NCI-H510A treated with DMSO at 0.1 percent for 48 hours (cell line): ENCODE measurements at places on chromosomes 4 and X.

DNA sequence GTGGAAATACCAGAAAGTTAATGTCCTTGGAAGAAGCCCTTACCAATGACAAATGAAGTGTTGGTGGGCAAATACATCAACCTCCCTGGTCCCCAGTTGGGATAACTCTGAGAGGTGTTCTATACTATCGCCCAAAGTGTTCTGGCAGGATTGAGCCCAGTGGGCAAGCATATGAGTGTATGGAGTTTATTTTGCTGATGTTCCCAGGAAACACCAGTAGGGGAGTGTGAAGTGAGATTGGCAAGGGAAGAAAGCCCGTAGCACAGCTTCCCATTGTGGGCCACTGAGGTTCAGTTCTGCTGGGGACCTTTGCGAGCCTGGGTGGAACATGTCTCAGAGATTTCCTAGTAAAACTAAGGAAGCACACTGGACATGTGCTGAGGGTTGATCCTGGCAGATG, 65.1 kb downstream of the ARHGAP6 start:
- no peak for DNase-seq

DNA sequence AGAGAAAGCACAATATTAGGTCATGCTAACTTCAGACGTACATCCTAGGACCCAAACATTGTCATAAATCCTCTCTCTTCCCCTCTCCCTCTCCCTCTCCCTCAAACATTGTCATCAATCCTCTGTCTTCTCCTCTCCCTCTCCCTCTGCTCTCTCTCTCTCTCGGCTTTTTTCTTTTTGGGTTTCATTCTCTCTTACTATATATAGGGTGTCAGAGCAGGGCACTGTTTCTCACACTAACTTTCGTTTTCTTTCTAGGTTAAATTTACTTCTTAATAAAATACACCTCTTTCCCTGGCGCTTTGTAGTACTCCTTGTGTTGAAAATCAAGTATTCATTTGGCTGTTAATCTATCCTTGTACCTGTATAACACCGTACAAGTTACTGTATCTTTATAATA, 37.0 kb upstream of the HERC5 start:
- DNase-seq: no peak

DNA sequence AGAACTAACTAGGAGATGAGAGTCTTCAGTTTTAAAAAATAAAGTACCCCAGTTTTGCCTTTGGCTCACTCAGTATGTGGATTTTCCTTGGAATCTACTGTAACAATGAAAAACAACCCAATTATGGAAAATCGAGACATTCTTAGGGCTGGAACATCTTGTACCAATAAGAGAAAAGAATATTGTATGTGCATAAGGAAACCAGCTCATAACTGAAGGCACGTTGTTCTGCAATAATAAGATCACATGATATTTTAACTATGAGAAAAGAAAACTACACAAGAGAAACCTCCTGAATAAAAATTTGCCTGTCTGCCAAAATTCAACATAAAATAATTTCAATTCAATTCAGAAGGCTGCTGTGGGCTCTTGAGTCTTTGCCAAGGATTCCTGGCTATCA, 261.8 kb upstream of the EDNRA start:
- no peak for DNase-seq

DNA sequence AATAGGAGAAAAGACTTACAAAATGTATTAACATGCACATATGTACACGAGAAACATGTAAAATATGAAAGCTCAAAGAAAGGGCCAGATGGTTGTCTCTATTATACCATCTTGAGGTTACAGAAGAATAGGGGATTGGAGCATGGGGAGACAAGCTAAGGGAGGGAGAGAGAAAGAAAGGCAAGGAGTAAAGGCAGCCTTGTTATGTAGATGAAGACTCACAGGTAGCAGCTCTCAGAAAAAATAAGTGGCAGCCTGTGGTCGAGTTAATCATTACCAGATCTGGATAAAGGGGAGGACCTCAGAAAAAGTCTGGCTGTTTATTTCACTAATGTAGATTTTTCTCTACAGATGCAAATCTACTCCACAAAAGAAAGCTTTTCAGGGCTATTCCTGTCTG, 26.6 kb upstream of the PPP1R2C start:
- no peak for DNase-seq

DNA sequence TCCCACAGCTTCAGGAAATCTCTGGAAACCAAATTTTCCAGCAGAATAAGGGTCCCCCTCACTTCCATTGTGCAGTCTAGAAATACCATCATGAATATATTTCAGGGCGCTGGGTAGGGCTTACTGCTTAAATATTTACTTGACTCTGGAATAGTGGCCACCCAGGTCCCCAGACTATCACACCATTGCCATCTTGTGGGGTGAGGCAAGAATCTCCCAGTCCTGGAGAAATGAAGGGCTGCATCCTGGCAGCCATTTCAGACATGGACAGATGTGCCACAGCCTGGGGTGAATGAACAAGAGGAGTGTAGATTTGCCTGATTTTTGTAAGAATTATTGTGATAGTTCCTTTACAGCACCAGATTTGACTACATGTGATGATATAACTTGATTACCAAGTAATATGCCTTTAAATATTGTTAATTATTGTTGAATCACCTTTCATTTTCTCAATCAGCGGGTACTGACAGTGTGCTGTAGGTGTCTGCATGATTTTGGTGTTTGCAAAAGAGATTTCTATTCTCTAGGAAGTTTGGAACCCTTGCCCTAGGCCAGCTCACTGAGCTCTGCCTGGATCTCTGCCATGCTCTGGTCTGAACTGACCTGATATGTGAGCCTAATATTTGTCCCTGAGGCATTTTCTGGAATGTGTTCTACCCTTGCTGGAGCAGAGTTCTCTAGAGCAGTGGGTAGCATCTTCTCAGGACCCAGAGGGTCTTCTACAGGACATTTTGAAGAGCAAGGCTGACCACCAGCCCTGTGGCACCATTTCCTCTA, 183.4 kb downstream of the KIT start:
- peak; percentile 20 for DNase-seq

GRCh38 chrX:48782795-48783194, 3.6 kb upstream of the GATA1 start:
- DNase-seq: no peak

GRCh38 chr4:83109480-83110222, 4.9 kb downstream of the PLAC8 start:
- DNase-seq: peak; percentile 70

DNA sequence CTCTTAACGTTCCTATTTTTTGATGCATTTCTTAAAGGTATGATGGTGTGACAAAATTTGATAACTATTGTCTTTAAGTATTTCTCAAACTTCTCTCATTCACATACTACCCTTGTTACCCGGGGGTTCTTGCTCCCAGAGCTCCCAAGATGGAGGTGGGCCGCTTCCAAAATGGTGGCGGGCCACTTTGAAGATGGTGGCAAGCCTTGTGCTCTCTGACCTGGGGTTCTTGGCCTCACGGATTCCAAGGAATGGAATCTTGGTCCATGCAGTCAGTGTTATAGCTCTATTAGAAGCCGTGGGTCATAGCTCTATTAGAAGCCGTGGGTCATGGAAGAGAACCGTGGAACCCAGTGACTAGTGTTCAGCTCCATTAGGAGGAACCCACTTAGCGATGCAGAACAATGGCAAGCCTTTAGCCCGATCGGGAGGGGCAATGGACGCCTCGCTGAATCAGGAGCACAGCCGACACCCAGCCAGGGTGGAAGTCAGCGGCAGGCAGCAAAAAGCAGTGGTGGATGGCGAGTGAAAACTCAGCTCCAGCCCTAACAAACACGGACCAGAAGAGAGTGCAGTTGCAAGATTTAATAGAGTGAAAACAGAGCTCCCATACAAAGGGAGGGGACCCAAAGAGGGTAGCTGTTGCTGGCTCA, 403.4 kb downstream of the MAPK10 start:
- DNase-seq: no peak

DNA sequence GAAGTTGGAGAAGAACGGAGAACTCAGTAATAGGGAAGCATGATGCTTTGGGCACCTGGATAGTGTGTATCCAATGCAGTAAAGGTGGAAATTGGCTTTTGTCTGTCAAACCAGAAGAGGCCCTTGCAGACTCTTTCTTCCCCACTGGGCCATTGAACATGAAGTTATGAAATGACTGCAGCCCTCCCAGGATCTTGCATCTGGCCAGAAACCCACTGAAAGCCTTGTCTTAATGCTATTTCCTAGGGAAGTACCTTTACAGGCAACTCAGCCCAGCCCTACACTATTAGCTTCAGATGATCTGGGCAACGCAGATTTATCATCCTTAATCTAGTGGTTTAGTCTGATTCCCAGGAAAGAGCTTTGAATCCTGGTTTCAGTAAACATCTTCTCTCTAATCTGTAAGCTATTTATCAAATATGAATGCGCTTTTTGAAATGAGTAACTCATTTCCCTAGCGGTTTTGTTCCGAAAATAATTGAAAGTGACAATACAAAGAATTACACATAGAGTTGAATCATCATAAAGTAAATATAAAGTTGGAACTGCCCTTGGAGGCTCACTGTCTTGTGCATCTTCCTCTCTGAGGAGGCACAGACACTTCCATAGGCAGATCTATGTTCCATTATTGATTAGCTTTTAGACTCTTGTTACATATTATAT, 464.1 kb downstream of the IDS start:
- DNase-seq: no peak

GRCh38 chr4:39947417-39947816, 30.3 kb downstream of the PDS5A start:
- DNase-seq: no peak

- no peak for DNase-seq
Observed at GRCh38 chr4:128502818-128503527, 215.4 kb upstream of the PGRMC2 start.

GRCh38 chr4:151991001-151991883, 230.4 kb upstream of the GATB start:
- DNase-seq: no peak

DNA sequence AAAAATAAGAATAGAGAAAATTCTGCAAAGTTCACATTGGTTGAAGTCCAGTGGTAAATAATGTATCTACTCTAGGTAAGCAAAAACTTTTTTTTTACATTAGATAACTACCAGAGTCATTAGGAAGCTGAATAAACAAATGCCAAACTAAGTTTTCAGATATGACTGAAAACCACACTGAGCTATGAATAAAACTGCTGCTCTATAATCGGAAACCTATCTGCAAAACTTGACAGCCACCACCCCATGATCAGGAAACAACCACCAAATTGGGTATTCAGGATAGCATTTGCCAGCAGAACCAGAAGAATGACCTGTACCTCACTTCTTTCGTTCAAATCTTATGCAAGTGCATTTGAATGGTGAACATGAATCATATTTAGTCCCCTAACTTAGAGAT, 173.0 kb upstream of the TET2 start:
- DNase-seq: no peak

GRCh38 chr4:19992471-19993093, 259.1 kb upstream of the SLIT2 start:
- no peak for DNase-seq

GRCh38 chr4:3670521-3671519, 95.4 kb upstream of the ADRA2C start:
- no peak for DNase-seq

DNA sequence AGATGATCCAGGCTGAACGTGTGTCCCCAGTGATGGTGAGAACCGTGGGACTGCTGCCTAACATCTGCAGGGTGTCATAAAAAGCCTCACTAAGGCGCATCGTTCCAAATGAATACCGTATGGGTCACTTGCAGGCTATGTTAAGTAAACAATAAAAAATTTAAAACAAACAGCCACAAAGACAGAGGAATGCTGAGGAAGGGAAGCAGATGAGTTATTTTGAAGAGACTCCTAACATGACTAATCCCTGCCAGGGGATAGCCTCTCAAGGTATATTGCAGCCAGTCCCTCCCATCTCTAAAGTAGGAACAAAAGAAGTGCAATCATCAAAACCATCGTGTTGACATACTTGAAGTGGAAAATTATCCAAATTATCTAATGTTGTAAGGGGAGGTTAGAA, 83.8 kb downstream of the UNC5C start:
- no peak for DNase-seq

DNA sequence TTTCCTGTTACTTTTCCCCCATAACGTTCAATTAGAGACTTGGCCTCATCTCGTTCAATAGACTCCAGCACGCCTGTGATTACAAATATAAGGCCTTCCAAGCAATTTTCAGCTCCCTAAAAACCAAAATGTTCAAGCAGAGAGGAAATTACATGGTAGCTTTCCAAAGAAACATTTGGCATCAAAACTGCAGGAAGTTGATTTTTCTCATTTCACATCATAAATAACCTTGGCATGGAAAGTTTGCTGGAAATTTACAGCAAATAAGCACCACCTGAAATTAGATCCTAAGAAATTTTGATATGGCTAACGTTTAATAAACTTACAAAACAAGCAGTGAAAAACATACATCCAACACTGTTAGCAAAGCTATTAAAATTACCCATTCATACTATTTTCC, 53.3 kb downstream of the RFC1 start:
- DNase-seq: no peak

DNA sequence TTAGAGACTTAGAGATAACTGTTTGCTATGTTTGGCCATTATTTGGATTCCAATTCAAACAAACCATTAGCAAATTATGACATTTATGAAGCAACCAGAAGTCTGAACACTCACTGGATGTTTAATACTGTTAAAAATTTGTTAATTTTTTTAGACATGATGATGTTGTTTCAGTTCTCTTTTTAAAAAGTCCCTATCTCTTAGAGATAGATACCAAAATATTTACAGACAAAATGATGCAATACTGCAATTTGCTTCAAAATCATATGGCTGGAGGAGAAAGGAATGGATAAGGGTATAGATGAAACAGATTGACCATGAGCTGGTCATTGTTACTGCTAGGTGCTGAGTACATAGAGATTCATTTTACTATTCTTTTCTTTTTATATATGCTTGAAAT, 534.6 kb downstream of the BCOR start:
- no peak for DNase-seq

DNA sequence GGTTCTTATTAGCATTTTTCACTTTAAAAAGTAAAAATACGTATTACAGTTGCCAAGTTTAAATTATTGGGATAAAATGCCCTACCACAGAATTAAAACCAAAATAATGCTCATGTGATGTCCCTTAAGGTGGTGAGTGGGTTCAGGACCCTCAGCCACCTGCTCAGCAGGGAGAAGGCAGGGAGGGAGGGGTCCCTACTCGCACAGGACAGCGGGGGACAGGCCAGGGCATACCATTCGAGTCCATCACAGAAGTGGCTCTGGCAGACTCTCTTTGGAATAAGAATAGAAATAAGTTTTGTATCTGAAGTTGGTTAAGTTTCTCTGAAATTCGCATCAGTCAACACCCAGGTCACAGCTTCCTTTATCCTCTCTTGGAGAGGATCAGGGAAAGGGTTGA, 37.7 kb downstream of the NOP14 start:
- no peak for DNase-seq

GRCh38 chr4:39410415-39410814, 3.7 kb downstream of the KLB start:
- no peak for DNase-seq

- DNase-seq: no peak
Observed at GRCh38 chrX:8627796-8628195, 104.1 kb downstream of the ANOS1 start.
